NCI-H460 (cell line): ENCODE measurements at places on chromosomes 6 and 20. TPM values are rescaled to one million over a fixed set of nuclear protein-coding genes. Genes with fewer than 3 reads are reported as not detected.

The FBXO5 gene
- 23.7 and 27.0 TPM in 2 replicates for total RNA-seq

The CCN6 gene
- not detected in 2 replicates for total RNA-seq

The ULBP2 gene
- total RNA-seq = 3.8 and 4.5 TPM in 2 replicates

The TBXT gene
- 2,009 and 2,059 TPM in 2 replicates for total RNA-seq

The SGK2 gene
- 0.15 TPM in 1 of 2 replicates, not detected in the other for total RNA-seq

The BLTP3A gene
- total RNA-seq = 20.0 and 21.8 TPM in 2 replicates

The ANKRD66 gene
- not detected in 2 replicates for total RNA-seq

The MEI4 gene
- total RNA-seq = not detected in 2 replicates

The SAMD10 gene
- 2.6 and 3.6 TPM in 2 replicates for total RNA-seq

The FAM184A gene
- total RNA-seq = 0.35 and 0.40 TPM in 2 replicates
